ENCODE measurements at places on chromosomes 3 and 15.

GRCh38 chr3:25885544-25885943, 95.7 kb downstream of the OXSM start:
- DNase-seq: no peak

GRCh38 chr3:158205994-158206393, 96.1 kb downstream of the RSRC1 start:
- DNase-seq: no peak

DNA sequence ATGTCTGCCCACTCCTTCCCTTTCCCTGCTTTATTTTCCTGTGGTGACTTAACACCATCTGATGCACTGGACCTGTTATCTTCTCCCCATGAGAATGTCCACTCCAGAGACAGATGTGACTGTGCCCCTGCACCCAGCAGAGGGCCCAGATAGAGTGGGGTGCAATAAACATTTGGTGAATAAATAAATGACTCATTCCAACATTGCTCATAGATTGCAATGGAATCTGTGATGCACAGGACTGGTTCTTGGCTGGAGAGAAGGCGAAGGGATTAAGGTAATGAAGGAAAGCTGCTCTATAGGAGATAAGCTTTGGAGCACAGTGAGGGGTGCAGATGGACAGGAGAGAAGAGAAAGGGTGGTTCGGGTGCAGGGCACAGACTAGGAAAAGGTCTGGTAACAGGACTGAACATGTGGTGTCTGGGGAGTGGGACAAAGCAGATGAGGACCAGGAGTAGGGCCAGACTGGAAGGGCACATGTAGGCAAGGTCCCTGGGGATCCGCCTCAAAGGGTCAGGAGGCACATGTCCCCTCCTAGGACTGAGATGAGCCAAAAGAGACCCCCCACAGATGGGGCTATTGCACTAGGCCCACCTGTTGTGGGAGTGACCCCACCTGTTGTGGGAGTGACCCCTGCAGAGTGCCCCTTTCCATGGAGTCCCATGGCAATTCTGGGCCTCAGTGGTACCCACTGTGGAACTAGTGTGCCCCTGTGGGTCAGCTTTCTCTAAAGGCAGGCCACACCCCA, 17.5 kb upstream of the POC1A start:
- no peak for DNase-seq

DNA sequence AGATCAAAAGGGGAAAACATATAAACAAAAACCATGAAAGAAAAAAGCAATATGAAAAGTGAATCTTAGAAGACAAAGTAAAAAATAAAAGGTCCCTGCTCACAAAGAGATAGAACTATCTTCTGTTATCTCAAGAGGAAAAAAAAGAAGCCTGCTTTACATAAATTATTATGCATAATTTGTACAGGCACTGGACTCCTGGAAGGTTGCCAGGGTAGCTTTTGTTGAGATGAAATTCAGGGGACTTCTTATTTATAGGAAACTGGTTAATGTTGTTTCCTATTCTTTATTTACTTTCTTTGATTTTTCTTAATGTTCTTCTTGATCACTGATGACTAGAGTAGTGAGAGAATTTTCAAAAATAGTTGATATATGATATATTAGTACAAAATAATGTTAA, 66.9 kb downstream of the PPM1L start:
- DNase-seq: no peak

DNA sequence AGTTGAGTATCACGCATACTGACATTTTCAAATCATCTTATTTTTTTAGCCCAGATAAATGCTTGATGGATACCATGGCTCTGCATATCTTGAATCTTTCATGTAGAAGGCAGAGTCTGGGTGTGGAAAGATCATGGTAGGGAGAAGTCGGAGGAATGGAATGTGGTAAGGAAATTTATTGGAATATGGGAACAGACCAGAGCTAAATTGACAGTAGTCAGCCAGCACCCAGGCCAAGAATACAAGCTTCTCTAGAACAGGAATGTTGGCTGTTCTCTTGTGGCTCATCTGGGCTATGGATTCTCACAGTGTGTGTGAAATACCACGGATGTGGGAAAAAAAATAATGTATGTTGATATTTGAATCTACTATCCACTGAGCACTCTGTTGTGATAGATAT, 305.7 kb upstream of the COL8A1 start:
- no peak for DNase-seq

DNA sequence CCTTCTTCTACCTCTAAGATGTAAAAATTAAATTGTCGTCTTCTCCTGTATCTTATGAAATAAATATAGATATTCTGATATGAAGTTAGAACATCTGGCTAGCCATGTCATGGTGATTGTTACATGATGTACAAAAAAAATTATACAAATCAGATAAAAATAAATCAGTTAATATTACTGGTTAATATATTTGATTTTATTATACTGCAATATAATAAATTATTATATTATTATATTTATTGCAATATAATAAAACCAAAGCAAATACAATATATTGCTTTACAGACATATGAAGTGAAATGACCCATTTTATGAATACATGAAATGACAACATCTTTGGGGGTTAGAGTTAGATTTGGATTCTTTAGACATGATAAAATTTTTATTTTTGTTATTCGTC, 72.3 kb upstream of the NAALADL2 start:
- no peak for DNase-seq

- DNase-seq: no peak
These were observed 116.6 kb upstream of the IQSEC1 start for GRCh38 chr3:13189639-13190377.

GRCh38 chr15:33629647-33630046, 318.9 kb downstream of the RYR3 start:
- no peak for DNase-seq

DNA sequence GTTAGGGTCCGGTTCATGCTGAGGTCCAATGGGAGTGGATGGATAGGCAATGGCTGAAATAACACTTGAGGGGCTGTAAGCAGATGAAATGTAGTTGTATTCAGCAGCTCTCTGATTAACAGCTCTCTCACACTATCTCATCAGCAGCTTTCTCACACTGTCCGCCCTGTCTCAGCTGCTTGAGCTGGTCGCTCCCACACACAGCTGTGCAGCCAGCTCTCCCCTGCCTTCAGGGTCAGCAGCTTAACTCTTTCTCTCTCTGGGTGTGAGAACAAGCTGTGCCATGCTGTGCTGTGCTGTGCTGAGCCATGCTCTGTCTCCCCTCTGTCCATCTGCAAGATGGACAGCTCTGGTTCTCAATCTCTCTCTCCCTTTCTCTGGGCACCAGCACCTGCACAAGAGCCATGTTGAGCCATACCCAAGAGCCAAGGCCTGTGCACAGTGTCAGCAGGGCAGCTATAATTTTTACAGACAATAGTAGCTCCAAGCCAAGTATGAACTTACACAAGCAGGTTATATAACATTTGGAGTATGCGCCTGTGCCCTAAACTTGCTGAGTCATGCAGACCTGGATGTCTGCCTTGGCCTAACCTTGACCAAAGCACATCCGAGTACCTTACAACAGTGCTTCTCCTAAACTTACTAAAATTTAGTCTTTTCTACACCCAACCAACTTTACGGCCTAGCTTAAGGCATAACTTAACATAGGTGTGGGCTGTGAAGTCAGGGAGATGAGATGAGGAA, 291.3 kb upstream of the TRIM42 start:
- DNase-seq: no peak

DNA sequence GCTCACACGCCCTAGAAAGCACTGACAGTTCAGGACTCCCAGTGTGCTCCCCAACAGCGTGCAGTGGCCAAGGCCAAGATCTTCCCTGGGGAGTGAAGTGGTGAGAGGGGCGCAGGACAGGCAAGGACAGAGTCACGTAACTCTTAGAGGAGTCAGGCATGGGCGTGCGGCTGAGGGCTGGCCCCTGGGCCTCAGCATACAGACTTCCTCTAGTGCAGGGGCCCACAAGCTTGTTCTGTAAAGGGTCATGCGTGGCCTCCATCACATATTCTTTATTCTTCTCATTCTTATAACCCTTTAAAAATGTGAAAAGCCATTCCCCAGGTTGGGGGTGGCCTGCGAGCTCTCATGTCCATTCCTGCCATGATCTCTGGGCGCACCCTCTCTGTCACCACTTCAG, 25.2 kb downstream of the TMEM43 start:
- DNase-seq: no peak

GRCh38 chr3:122880173-122880572, 85.3 kb downstream of the SLC49A4 start:
- no peak for DNase-seq

DNA sequence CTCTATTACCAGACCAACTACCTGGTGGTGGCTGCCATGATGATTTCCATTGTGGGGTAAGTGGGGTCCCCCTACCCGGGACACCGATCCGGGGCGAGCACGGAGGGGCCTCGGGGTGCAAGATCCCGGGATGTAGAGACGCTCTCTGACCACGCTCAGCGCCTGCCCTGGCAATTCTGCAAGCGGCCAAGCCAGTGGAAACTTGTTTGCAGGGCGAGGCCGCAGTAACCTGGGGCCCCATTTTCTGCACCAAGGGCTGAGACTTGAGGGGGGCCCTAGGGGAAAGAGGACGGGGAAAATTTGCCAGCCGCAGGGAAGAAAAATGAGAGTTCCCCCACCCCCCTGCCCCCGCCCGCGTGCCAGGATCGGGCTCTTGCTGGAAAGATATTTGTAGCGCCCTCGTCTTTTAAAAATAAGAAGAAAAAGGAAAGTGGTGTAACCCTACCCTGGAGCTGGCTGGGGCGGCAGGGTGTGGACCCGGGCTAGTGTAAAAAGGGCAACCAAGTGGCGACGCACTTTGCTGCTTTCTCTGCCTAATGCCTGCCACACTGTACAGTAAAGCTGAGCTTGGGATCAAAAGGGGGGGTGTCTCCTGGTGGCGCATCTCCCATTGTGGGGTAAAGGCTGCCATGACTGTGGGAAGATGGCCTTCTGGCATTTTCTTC, 563 bp downstream of the ARL6IP5 start:
- DNase-seq: no peak

- DNase-seq: no peak
These were observed 1.3 kb upstream of the MEF2A start for GRCh38 chr15:99564221-99565048.

DNA sequence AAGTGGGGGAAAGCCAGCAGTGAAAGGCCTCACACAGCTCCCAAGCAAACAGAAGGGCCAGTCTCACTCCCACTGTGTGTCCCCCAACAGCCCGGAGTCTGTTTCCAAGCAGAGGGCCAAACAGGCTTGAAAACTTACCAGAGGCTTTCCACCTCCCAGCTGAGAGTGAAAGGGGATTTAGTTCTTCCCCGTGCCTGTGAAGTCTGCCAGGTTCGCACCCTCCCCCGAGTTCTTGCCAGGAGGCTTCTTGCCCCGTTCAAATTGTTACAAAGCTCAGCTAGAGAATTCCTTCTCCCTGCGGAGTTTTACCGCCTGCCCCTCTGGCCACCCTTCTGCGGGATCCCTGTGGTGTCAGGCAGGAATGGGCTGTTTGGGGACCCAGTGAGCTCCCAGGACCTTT, 68.0 kb upstream of the WNT7A start:
- no peak for DNase-seq

DNA sequence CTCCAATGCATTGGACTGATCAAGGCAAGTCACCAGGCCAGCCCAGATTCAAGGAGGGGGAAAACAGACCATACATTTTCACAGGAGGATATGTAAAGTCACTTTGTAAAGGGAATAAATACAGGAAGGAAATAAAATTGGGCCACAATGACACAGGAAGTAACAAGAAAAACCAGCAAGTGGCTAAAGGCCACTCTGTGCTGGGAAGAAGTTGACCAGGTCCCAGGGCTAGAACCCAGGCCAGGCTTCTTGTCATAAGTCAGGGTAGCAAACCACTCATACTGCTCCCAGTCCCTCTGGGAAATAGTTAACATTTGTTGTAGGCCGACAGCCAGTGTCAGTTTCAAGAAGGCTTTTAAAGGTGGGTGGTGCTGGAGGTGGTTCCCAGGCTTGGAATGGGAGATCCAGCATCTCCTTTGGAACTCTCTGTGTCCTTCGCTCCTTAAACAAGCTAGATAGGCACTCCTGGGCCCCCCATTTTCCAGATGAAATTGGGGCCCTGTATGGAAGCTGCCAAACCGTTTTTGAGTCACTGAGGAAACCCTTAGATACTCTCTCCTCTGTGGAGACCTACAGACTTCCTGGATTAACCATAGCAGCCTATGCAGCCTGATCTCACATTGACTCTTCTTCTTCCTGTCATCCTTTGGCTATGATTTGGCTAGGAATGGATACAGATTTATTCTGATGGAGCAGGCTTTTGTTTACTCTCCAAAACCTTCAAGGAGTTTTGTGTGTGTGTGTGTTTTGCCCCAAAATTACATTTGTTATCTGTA, 14.7 kb upstream of the EDC3 start:
- DNase-seq: no peak

GRCh38 chr15:99098991-99099390, 5.9 kb upstream of the SYNM start:
- DNase-seq: no peak

DNA sequence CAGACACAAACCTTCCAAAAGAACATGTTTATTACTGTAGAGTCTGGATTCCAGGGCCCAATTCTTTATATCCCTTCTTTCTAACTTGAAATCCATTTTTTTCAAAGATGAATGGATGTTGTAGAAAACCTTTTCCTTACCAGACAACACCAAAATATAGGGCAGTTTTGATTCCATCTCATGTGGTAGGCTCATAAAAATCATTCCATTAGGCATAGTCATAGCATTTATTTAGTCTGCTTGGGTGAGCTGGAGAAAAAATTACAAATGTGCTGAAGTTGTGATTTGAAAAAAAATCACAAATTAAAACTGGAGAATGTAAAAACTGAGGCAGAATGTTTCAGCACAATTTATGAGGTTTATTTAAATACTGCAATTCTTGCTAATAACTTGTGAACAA, 199.3 kb upstream of the TBC1D5 start:
- DNase-seq: no peak

DNA sequence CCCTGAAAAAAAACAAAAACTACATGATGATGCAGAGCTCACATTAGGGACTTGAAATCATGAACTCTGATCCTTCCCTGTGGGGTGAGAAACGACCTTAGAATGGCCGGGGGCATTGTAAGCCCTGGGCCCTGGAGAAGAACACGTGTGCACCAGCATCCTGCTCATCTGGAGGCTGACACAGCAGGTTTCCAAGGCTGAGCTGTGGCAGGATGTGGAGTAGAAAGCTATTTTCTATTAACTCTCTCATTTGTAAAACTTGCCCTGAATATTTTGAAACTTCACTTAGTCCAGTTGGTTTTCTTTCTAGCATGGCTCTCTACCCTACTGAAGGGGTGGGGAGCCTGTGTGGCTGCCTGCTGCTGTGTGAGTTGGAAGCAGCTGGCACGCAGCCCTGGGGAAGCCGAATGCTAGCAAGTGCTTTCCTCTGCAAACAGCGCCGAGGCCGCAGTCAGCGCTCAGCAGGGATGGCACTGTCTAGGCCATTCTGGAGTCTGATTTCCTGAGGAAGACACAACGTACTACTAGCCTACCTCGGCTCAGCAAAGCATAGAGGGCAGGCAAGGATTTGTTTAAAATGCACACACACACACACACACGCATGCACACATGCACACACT, 58.0 kb downstream of the GABRG3 start:
- no peak for DNase-seq

DNA sequence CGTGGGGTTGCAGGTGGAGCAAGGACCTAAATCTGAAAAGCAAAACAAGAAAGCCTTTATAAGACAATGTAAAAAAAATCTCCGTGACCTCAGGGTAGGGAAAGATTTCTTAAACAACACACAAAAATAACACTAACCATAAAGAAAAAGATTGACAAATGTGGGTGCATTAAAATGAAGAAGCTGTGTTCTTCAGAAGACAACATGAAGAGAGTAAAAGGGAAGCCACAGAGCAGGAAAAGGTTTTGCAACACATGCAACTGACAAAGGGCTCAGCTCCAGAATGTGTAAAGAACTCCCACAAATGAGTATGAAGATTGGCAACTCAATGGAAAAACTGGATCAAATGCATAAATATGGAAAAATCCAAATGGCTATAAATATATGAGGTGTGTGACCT, 74.2 kb downstream of the MAGEF1 start:
- DNase-seq: no peak
